Naive thymus-derived CD8-positive, alpha-beta T cell (primary cell): ENCODE measurements at places on chromosomes 1 and 21. TPM values are rescaled to one million over a fixed set of nuclear protein-coding genes. Genes with fewer than 3 reads are reported as not detected.

GRCh38 chr1:107135463-107135862 is 5.4 kb upstream of the NTNG1 start:
- DNase-seq = no peak

Gene NIBAN1
- total RNA-seq = 1.6 TPM

DNA sequence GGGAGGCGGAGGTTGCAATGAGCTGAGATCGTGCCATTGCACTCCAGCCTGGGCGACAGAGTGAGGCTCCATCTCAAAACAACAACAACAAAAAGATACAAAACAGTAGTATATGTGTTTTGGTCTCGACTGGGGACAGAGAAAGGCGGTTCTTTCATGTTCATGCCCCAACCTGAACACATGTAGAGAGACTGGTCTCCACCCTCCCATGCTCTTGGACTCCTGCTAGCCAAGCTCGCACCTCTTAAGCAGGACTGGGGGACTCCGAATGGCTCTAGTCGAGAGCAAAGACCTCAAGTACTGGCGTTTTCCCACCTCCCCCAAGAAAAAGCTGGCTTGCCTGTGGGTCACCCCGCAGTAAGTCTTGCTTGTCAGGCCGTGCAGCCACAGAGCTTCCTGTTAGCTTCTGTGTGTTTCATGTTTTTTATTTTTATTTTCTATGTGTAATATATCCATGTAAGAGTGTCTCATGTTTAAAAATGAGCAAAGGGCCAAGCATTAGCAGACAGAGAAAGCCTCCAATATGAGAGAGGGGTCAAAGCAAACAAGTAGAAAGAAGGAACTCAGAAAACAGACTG is 91.6 kb downstream of the SCCPDH start:
- no peak for DNase-seq

DNA sequence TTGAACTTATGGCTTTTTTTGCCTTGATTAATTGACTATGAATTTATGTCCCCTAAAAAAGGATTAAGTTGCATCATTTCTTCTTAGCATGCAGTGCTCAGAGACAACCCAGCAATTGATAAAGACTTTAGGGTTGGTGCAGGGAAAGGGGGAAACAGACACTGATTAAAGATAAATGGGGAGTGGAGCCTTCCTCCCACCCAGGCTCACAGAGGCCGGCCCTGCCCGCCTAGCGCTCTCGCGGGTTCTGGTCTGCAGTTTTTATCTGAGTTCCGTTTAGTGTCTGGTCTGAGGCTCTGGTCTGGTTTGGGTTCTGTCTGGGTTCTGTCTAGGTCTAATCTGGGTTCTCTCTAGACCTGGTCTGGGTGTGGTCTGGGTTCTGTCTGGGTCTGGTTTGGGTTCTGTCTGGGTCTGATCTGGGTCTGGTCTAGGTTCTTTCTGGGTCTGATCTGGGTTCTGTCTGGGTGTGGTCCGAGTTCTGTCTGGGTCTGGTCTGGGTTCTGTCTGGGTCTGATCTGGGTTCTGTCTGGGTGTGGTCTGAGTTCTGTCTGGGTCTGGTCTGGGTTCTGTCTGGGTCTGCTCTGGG is 48.1 kb downstream of the ABCG1 start:
- DNase-seq = no peak

GRCh38 chr1:204357551-204358490 is 1.9 kb downstream of the PLEKHA6 start:
- no peak for DNase-seq
